Muscle of arm (tissue), 14 donors: ENCODE measurements at places on chromosomes 13 and 19. TPM values are rescaled to one million over a fixed set of nuclear protein-coding genes. Genes with fewer than 3 reads are reported as not detected.
A peak's percentile ranks its signal among the peaks of the same experiment; 100 is the strongest.

- DNase-seq, result no peak
These were observed 498 bp downstream of the PROZ start for GRCh38 chr13:113158946-113159345.

DNA sequence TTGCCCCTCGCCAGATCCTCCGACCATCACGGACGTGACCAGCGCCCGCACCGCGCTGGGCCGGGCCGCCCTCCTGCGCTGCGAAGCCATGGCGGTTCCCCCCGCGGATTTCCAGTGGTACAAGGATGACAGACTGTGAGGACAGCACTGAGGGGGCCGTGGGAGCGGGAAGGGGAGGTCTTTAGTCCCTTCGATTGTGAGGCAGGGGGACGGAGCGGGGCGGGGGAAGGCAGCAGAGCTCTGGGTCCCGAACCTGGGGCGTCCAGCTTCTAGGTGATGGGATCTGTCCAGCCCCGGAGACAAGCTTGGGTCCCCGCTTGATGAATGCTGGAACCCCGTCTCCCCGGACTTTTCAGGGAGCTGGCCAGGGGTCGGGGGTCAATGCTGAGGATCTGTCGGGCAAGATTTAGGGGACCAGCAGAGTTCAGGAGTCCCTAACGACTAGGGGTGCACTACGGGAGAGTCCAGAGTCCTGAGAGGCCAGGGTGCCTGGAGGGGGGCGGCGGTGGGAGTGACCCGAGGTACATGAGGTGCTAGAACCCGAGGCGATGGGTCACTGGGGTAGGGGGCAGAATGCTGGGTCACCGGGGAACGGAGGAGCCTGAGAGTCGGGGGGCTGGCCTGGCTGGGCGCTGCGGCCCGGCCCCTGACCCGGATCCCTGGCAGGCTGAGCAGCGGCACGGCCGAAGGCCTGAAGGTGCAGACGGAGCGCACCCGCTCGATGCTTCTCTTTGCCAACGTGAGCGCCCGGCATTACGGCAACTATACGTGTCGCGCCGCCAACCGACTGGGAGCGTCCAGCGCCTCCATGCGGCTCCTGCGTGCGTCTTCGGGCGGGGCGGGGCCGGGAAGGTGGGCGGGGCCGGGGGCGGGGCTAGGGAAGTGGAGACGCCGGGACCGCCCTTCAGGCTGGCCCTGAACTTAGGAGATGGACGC lies 14.6 kb downstream of the VSIG10L start:
- DNase-seq, result peak; percentile 22

DNA sequence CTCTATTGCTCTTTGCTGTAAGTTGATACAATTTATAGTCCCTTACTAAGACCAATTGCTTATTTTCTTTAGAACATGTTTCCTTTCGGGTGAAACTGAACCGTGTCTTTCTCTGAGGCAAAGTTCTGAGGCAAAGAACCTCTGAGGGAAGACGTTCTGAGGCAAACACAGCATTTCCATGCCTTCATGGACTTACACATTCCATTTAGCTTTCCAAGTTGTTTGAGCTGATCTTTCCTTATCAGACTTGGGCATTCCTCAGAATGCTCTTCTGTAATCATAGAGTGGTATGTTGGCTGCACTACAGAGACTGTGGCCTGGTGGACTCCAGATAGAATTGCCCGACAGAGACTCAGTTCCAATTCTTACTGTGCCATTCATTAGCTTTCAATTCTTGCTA lies 579.1 kb downstream of the KCTD12 start:
- no peak for DNase-seq

GRCh38 chr19:6887316-6887715 lies at the start of gene ADGRE1:
ADGRE1 (plus strand) TSS chr19:6887579; CDS start chr19:6887609, 30 bp downstream.
- no peak for DNase-seq

FFAR1 gene
- polyA plus RNA-seq, result 0.12 TPM
